ENCODE measurements at places on chromosomes 6 and 20.

DNA sequence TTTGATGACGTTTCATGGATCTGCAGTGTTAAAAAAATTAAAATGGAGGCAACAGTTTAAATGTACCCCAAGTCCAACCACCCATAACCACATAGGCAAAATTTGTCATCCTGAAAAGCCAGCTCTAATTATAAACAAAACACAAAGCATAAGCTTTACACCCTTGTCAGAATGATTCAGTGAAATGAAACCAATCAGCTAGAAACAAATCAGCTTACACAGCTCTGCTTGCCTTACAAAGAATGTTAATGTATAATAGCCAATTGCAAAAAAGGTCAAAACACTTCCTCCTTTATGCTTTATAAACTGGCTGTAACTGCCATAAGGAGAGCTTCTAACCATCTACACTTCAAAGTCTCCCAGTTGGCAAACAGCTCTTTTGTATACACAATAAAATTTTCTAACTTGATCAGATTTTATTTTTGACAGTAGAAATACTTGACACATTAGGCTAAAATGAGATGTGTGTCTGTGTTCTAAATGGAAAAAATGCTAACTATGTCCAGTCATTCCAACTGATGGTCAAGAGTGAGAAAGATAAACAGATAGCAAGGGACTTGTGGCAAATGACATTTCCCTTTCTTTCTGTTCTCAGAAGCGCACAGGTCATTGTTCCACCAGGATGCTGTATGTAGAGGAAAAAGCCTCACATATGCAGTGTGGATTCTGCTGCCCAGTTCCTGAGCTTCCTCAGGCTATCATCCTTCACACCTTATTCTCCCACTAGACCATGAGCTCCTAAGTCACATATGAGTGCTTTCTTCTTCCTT is 344.3 kb upstream of the ID4 start:
- DNase-seq: no peak

DNA sequence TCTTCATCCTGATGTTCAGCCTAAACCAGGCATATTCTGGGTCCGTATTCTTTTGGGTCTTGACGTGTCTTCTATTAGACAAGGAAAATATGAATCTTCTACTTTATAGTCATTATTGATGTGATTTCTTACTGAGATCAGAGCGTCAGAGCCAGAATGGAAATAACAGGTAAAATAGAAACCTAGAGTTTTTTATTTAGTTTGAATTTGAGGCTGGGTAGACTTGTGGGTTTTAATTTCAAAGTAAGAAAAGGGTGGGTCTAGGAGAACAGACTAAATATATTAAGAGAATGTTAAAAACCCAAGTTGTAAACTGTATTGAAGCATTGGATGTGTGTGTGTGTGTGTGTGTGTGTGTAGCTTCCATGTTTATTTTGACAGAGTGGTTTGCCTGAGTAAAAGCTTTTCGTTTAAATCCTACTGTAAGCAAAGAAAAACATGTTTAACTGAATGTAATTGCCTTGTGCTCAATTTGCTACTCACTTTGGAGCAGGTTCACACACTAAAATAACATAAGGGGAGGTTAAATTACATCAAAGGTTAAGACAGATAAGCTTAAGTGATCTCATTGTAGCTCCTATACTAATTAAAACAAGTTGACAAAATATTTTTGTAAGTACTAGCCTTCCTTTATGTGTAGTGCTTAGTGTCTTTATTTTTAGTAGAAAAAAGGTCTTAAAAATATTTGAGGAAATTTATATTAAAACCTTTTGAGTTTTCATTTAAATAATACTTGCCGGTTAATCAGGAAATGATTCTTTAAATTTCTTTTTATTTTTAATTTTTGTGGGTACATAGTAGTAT is 17.4 kb downstream of the HECA start:
- DNase-seq: no peak

- no peak for DNase-seq
Measured at GRCh38 chr20:38073307-38074071, 39.9 kb downstream of the RPRD1B start.

GRCh38 chr6:4351520-4352321 is 216.3 kb upstream of the ECI2 start:
- DNase-seq: no peak

DNA sequence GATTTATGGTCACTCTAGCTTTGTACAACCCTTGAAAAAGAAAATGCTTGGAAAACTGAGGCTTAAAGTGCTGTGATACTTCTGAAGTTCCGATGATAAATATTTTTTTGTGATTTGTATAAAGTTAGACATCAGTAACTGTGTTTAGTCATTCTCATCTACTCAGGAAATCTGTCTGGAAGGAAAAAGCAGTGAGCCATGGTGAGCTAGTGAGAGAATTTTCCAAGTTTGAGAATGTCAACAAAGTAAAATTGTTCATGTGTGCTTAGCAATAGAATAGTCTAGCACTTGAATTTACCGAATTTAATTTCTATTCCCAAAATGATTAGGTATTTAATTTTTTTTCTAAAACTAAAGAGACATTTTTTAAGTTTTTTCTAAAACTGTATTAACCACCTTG is 41.3 kb upstream of the PLCB4 start:
- DNase-seq: no peak

- DNase-seq: no peak
Measured at GRCh38 chr6:113291751-113292445, 565.2 kb upstream of the MARCKS start.

- no peak for DNase-seq
Measured at GRCh38 chr6:130683761-130684517, 143.3 kb upstream of the SMLR1 start.

GRCh38 chr6:49635480-49635879 is 1.2 kb downstream of the RHAG start:
- no peak for DNase-seq

Data from activated CD4-positive, CD25-positive, alpha-beta regulatory T cell (primary cell).